CD4-positive, alpha-beta T cell treated with Interleukin-6 at 100 ng/mL for 8 hours (primary cell): ENCODE measurements at places on chromosomes 6 and 20.

DNA sequence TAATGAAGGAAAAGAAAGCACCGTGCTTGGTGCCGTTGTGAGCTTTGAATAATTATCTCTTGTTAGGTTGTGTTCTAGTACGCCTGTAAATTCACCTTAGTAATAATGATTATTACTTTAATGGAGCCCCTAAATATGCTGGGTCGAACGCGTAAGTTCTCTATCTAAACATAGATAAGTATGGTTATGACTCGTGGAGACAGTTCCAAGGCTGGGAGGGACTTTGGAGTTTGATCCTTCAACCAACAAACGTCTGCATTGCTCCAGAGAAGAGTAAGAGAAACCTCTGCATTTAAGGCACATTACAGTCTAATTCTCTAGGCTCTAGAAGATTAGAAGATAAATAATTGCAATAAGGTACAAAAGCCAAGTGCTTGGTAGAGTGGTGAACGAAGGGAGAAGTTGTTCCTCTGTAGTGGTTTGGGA, 514 bp downstream of the ACOT13 start:
- no peak for DNase-seq

DNA sequence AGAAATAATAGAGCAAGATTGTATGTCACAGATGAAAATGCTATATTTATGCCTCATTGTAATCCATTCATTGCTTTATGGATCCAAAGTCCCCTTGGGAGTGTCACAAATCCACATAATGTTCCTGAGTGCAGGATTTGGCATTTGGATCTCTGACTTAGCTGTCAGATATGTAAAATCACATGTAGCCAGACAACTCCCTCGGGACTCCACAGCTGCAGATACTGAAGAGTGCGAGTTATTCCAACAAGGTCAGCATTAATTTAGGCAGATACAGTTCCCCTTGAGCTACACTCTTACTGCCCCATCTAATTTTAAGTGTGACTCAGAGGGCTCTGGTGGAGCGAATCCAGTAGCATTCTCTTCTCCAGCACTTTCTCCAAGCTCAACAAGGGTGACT, 433.2 kb downstream of the CD83 start:
- DNase-seq: no peak

GRCh38 chr20:49420811-49421295, 61.6 kb downstream of the KCNB1 start:
- no peak for DNase-seq

DNA sequence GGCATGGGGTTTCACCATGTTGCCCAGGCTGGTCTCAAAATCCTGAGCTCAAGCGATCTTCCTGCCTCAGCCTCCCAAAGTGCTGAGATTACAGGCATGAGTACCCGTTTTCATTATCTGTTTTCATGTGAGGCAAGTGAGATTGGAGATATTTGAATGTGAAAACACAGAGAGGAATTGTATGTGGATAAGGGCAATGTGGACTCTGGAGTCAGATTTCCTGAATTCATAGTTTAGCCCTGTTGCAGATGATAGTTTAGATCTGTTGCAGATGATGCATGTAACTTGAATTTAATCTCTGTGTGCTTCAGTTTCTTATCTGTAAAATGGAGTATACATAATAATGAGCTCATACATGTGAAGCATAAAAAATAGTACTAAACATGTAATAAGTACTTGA, 3.7 kb downstream of the SMPDL3A start:
- DNase-seq: no peak

DNA sequence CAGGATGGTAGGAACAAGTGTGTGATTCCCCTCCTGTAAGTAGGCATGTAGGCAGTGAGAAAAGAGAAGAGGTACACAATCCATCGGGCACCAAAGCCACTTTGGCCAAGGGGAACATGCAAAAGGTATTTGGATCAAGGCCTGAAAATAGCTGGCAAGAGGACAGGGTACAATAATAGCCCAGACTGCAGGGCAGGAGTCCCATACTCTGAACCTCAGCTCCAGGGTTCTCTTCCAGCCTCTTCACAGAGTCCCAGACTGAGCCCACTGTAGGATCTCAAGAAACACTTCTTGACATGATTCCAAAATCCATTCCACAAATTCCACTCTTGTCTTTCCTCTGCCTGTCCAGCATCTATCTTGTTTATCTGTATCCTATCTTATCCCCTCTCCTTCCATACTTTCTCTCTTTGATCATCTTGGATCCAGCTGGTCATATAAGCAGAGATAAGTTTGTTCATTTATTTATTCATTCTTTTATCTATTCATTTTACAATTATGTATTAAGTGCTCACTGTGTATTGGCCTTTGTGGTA, 19.7 kb downstream of the ACSS2 start:
- no peak for DNase-seq

DNA sequence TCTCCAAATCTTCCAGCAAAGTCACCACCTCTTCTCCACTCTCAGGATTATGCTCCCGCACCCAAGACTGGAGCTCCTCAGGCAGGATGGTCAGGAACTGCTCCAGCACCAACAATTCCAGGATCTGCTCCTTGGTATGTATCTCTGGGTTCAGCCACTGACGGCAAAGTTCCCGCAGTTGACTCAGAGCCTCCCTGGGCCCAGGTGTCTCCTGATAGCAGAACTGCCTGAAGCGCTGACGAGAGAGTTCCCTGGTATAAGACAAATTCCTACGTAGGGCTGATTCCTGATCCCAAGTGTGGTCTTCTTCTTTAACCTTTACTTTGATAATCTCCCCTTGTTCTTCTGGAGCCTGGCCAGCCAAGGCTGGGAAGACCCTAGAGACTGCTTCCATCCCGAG, 60.6 kb downstream of the GPX5 start:
- no peak for DNase-seq

DNA sequence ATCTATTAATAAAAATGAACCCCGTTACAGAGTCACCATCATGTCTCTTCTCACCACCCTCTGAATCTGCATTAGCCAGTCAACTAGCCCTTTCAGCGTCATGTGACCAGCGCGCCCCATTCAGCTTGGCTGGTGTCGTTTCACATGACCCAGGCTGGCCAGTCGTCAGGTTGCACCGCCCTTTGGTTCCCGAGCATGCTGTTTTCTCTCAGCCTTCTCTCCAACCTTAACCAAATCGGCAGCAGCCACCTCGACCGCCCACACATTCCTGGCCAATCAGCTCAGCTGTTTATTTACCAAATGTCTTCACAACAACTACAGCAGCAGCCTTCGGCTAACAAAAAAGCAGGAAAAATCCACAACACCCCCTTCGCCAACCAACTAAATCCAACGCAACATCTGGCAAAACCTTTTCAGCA, 5.6 kb downstream of the SRSF3 start:
- DNase-seq: peak; percentile 35

GRCh38 chr6:26550250-26550993, 12.3 kb downstream of the HMGN4 start:
- DNase-seq: no peak

GRCh38 chr6:30360139-30360538, 15.2 kb downstream of the RPP21 start:
- DNase-seq: no peak

DNA sequence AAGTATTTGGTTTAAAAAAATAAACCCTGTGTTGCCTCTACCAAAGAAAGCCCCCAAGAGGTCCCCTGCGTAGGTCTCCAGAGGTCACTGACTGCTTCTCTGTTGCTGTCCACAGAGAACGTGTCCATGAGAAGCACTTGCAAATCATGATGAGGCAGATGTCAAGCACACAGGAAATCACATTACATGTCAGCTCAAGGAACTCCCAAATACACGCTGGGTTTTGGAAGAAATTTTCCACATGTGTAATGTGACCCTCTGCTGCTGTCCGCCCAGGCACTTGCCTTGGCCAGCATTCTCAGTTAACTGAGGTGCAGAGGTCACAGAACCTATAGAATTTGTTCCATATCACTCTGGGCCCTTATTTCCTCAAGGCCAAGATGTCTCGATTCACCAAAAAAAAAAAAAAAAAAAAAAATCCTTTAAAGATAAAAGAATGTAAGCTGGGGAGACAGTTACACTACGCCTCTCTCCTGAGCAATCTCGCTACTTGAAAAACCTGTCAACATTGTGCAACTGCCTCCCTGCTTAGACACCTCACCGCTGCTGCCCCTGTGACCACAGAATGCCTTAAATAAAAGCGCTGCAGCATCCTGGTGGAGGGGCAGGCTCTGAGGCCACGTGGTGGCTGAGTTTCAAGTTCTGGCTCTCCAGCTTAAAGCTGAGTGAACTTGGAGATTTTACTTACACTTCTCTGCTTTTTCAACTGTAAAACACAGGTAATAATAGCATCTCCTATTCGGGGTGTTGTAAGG, 42.3 kb downstream of the SLC22A23 start:
- DNase-seq: peak; percentile 6

DNA sequence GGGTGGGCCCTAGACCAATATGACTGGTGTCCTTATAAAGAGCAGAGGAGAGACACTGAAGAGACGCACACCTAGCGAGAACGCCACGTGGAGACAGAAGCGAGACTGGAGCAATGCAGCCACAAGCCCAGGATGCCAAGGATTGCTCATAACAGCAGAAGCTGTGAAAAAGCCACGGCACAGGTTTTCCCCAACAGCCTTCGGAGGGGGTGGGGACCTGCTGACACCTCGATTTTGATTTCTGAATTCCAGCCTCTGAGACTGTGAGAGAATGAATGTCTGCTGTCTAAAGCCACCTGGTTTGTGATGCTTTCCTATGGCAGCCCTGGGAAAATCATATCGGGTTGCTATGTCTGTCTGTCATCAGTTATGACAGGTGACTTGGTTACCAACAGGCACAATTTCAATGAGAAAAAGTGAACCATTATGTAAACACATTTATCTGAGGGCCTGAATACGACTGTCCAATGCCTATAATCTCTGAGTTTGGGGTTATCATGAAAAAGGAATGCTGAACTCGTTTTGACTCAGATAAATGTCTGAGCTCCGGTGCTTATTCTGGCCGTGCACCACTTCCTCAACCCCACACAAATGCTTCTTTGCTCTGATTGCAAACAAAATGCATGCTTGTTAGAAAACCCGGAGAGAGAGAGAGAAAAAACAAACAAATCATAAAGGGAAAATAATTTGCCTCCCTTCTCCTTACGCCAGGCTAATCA, 769.7 kb downstream of the PTPRT start:
- DNase-seq: no peak

- DNase-seq: no peak
Measured at GRCh38 chr6:106925948-106926347, 48.6 kb downstream of the CD24 start.

DNA sequence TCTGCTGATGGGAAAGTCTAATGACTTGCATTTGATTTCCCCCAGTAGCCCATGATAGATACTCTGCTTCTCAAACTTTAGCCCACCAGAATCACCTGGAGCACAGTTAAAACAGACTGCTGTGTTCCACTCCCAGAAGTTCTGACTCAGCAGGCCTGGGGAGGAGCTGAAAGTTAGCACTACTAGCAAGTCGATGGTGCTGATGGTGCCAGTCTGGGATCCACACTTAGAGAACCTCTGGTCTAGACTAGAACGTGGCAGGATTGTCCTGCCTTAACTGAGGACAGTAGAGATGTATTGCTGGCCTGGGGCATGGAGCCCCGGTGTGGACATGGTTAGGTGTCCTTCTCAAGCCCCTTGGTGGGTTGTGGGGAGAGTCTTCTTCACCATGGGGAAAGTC, 8.7 kb downstream of the TOX2 start:
- DNase-seq: no peak

DNA sequence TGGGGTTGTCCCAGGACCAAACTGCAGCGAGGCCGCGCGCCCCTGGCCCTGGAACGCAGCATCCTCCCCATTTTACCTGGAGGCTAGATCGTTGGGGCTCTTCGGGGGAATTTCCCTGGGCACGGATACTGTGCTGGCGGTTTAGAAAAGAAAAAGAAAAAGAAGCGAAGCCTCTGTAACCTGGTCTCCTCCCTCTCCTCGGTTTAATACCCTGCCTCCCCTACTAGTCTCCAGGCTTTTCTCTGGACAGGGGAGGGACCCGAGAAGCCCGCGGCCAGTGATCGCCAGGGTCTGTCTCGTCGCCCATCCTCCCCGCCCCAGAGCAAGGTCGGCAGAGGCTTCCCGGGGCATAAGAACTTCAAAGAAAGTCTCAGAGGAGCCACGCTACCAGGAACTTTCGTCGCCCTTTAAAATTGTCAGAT, 6.1 kb upstream of the LAMP5 start:
- no peak for DNase-seq
